Endothelial cell of umbilical vein (primary cell): ENCODE measurements at places on chromosomes 1 and 21. TPM values are rescaled to one million over a fixed set of nuclear protein-coding genes. Genes with fewer than 3 reads are reported as not detected.

EVI5 gene
- total RNA-seq, result 26.2 and 34.4 TPM in 2 replicates

SPRR2G gene
- total RNA-seq, result not detected in 2 replicates

HMGB4 gene
- not detected in 2 replicates for total RNA-seq

UMODL1 gene
- not detected in 2 replicates for total RNA-seq

LCE1F gene
- not detected in 2 replicates for total RNA-seq

DENND2C gene
- total RNA-seq, result 0.22 and 0.44 TPM in 2 replicates

CHRNB2 gene
- total RNA-seq, result not detected in 2 replicates

FHL3 gene
- total RNA-seq, result 58.7 and 63.8 TPM in 2 replicates

CELA2A gene
- total RNA-seq, result not detected in 2 replicates

ACOT11 gene
- 5.4 and 5.7 TPM in 2 replicates for total RNA-seq

SPRR1B gene
- not detected in 2 replicates for total RNA-seq

DNA sequence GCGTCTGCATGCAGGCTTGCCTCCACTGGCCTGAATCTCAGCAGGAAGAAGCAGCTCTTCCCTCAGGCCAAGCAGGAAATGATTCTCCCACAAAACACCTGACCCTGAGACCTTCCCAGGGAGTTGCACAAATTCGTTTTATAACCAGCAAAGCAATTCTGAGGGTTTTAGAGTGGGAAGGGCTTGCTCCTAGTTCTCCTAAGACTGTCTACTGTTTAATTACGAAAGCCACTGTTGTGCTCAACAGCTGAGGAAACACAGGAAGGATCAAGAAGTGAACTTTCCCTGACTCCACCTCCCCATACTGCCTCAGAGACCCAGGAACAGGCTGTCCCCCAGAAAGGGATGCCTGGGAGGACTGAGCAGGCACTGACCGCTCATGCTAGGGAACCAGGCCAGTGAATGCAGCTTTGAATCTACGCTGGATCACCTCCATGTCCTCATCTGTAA is 37.0 kb upstream of the PUM1 start:
- no peak for DNase-seq

- no peak for DNase-seq
Observed at GRCh38 chr1:31791131-31791858, 24.5 kb downstream of the SPOCD1 start.

DNA sequence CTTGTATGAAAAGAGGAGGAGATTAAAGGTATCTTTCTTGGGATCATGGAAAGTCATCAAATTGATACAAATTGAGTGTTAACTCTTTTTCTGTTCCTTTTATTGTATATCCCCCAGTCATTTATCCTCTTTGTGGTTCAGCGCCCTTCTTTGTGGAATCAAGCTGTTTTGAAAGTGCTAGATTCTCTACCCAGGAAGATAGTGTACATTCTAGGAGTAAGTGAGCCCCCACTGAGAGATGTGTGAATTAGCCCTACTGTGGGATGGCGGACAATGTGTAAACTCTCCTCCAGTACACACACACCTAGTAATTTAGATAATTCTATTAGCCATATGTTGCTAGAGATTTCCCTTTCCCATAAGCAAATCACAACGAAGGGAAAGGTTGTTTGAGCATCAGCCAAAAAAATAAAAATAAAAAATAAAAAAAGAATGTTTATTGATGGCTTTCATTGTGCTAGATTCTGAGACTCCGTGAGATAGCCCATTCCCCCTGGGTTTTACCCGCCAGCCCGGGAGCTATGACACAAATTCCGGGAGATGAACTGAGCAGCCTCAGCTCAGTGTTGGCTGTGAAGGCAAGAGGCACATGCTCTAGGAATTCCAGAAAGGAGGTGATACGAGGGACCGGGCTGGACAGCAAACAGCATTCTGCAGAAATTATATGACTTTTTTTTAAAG is 378.4 kb upstream of the RUNX1 start:
- DNase-seq, result no peak

DNA sequence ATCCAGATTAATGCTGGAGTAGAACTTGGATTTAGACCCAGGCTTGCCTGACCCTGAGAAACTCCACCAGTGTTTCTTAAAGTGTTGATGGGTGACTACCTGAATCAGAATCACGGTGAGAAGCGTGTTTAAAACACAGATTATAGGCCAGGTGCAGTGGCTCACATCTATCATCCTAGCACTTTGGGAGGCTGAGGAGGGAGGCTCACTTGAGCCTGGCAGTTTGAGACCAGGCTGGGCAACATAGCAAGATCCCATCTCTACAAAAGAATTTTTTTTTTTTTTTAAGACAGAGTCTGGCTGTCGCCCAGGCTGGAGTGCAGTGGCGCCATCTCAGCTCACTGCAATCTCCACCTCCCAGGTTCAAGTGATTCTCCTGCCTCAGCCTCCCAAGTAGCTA is 56.3 kb upstream of the TENT5B start:
- no peak for DNase-seq

DNA sequence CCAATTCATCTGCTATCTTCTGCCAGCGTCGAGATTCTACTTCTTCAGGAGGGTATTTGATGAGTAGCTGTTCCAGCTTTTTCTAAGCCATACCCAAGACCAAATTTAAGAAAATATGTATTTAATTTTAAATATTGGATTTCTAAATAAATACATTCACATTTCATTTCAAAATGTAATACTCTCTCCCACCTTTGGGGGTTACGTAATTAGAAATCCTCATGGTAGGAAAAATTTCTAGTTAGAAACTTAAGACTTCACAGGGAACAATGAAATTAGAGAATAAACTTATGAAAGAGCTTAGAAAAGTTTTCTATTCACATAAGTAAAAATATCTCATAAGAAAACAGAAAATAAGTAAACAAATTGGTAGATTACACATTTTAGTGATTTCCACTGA is 102.9 kb downstream of the ZZZ3 start:
- no peak for DNase-seq

DNA sequence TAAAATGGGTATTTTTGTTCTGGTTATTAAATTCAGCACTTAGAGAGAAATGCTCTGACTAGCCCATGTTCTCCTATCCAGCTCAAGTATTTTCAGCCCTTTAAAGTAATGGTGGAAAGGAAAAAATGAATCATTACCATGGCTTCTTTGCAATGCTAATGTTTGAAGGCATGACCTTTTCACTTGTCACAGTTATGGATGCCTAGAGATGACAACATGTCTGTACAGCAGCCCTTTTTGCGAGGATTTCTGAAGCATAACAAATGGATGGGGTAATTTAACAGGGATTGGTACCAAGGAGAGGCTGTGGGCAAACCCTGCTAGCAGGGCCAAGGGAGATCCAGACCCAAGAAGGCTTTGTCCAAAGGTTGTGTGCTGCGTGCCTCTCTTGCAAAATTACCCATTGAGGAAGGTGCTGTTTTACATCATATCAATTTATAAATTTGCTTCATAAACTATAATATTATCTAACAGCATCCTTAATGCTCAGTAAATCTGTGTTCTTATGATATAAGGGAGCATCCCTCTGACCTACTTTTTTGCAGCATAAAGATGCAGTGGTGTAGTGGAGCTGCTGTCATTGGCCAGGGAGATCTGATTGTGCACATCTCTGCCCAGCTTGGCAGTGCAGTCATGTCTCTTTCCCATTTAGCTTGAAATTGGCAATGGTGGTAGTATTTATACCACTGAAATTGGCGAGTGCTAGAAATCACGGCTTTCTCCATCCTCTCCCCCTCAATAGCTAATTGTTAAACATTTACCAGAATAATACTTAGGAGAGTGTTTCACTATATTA is 327.1 kb downstream of the PCP4 start:
- DNase-seq, result no peak

GRCh38 chr1:44532567-44532944 is 127.5 kb downstream of the RNF220 start:
- no peak for DNase-seq

DNA sequence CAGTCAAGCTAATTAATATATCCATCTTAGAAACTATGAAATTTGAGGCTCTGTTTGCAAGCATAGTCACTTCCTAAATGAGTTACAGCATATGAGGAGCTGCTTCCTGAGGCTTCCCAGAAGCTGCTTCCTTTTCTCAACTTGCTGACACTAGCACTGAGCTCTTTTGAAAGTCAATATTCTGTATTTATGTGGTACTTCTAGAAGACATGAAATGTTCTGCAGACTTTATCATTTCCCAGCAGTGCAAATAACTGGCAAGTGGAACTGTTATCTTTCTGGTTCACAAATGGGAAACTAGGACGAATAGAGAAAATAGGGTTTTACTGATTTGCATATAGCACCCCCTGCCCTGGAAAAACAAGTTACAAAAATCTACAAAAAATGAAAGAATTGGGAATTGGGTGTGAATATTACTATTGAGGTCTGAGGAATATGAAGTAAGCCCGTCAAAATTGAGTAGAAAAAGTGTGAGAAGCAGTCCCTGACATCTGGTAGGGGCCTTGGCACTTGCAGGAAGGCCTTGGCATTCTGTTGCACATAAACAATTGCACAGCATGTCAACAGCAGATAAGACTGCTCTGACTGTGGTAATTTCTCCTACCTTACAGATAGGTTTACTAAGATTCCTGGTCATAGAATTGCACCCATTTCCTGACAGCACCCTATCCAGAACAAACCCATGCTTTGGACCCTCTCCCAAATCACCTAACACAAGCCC is 7.1 kb downstream of the GIPC2 start:
- DNase-seq, result peak; percentile 65

DNA sequence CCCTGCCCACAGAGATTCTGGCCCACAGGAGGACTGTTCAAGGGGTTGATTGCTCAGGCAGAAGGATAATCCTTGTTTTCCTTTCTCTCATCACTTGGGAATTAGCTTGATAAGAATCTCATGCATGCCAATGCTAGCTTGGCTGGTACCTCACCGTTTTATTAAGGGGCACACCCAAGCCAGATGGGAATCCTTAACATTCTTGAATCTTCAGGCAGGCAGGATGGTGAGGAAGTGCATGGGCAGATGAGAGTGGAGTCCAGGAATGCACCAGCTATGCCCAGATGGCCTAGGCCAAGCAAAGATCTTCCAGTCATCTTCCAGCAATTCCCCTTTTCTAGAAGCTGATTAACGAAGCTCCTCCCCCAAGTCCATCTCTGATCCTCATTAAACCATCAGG is 4.1 kb upstream of the LCE7A start:
- no peak for DNase-seq

GRCh38 chr1:174964972-174965361 is 34.8 kb upstream of the CACYBP start:
- DNase-seq, result no peak

DNA sequence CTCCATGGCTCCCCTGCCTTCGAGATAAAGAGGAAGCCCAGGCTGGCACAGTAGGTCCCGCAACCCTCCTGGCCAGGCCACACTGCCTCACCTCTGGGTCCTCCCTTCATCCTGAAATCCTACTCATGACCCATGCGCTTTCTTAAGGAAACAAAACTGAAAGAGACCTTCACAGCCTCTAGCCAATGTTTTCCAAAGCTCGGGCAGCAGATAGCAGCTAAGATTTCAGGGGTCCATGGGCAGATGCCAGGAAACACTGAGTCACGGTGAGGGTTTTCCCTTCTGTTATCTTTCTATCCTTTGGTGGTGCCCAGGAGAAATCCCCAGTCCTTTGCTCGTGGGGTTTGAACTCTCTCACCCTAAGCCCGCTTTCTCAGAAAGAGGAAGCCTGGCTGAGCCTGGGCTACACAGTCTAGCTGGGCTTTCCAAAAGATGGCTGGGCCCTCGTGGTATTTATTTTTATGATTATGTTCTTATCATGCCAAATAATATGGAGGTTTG is 26.6 kb downstream of the TTC39A start:
- peak; percentile 98 for DNase-seq

DNA sequence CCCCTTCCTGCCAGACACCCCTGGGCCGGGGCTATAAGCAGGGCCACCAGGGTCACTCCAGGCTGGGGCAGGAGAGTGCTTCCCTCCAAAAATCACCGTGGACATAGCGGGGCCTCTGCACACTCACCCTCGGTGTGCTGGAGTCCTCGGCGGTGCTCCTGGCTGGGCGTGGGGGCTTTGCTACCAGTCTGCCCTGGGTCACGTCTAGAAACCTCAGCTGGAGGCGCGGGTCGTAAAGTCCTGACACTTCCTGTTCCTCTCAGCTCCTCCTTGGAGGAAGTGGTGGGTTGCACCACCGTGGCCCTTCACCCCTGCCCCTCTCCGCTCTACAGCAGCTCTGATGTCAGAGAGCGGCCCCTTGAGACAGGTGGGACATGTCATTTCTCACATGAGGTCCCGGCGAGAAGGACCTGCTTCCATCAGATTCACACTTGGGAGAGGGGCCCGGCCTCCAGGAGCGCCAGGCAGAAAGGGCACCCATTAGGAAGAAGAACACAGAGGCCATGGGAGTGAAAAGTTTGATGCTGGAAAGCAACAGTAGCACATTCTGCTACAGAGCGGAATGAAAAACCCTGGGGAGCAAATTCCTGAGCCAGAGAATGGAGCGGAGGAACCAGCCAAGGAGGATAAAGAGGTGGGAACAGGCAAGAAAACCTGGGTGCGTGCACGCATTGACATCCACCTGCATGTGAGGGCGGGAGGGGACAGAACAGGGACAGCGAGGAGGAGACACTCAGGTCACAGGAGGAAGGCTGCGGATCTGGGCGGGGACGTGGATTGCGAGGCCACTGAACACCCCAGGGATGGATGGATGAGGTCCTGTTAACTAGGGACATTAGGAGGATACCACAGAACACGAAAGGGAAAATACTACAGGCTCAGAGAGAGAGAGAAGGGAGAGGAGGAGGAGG is at the start of gene ITGB2:
TSS of gene ITGB2 (minus strand) at position 206 of the 911 bp plus-strand sequence. CDS start 10,117 bp downstream, outside the sequence.
- no peak for DNase-seq

DNA sequence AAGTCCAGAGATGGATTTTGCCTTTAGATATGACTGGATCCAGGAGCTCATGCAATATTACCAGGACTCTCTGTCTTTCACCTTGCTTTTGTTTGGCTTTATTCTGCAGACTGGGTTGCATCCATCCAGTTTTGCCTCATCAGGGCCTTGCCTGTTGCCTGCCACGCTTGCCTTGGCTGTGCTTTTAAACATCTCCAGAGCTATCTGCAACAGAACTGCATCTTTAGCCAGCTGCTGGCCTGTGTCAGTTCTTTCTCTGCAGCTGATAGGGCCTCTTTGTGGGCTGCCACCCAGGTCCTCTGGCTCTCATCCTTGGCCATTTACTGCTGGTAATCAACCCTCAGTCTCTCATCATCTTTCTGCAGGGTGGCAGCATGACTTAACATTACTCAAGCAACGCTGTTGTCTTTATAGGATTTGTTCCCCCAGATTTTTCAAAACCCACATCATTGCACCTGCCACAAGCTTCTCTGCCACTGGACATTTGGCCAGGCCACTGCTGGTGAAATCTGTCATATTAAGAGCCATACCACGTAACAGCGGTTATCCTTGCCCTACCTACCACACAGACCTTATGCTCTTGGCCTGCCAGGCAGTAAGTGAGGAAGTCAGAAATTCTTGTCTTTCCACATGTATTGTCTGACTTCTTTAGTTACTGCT is 24.4 kb upstream of the HUNK start:
- DNase-seq, result no peak

- DNase-seq, result no peak
Observed at GRCh38 chr1:156118177-156118868, 3.8 kb downstream of the LMNA start.

GRCh38 chr1:101228424-101229134 is 8.2 kb upstream of the S1PR1 start:
- DNase-seq, result no peak

- no peak for DNase-seq
Observed at GRCh38 chr1:234658138-234658537, 48.2 kb upstream of the IRF2BP2 start.
